ENCODE measurements at places on chromosomes 16 and 17. TPM values are rescaled to one million over a fixed set of nuclear protein-coding genes. Genes with fewer than 3 reads are reported as not detected.

GRCh38 chr17:17043461-17044271, 1.4 kb downstream of the MPRIP start:
- peaks cover 64% of the 10 kb centered on the region for H3K4me1 ChIP-seq
- no peaks in the 10 kb centered on the region for H3K36me3 ChIP-seq
- H3K27me3 ChIP-seq, result no peaks in the 10 kb centered on the region

DNA sequence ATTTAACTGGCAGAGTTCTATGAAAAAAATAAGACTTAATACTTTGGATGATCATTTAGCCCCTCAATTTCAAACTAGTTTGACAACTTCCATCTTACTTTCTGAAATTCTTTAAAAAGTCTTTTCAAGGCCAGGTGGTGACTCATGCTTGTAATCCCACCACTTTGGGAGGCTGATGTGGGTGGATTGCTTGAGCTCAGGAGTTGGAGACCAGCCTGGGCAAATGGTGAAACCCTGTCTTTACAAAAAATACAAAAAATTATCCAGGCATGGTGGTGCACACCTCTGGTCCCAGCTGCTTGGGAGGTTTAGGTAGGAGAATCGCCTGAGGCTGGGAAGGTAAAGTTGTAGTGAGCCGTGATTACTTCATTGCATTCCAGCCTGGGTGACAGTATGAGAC, 154.4 kb downstream of the TANC2 start:
- H3K4me3 ChIP-seq, result no peak overlapping the region
- no peaks in the 10 kb centered on the region for H3K36me3 ChIP-seq
- H3K27ac ChIP-seq, result no peak overlapping the region
- H3K4me1 ChIP-seq, result no peaks in the 10 kb centered on the region
- H3K27me3 ChIP-seq, result no peaks in the 10 kb centered on the region

DNA sequence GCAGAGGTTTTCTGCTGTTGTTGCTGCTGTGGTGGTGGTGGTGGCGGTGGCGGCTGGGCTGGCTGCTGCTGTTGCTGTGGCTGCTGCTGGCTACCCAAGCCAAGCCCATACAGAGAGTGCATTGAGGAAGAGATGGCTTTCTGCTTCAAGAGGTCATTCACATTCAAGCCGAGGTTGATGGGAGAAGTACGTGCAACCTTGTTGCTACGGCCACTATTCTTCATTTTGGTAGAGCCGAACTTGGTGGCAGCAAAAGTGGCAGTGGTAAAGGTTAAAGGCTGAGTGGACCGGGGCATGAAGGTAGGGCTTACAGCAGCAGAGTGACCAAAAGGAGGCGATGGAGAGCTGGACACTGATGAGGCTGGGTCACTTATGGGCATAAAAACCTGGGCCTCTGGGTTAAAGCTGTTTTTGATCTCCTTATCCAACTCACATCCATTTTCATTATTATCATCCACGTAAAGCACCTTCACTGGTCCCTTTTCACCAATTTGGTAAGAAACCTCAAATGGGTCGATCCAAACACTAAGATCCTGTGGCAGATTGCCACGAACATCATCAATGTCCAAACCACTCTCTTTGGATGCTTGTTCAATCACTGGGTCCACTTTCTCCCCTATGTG, 2.8 kb downstream of the TOB1 start:
- peaks cover 51% of the 10 kb centered on the region for H3K4me1 ChIP-seq
- no peaks in the 10 kb centered on the region for H3K27me3 ChIP-seq
- peak overlapping the region; percentile 80 for H3K4me3 ChIP-seq
- peaks cover 25% of the 10 kb centered on the region for H3K36me3 ChIP-seq
- DNase-seq, result peak; percentile 79
- H3K27ac ChIP-seq, result peak overlapping the region; percentile 99

DNA sequence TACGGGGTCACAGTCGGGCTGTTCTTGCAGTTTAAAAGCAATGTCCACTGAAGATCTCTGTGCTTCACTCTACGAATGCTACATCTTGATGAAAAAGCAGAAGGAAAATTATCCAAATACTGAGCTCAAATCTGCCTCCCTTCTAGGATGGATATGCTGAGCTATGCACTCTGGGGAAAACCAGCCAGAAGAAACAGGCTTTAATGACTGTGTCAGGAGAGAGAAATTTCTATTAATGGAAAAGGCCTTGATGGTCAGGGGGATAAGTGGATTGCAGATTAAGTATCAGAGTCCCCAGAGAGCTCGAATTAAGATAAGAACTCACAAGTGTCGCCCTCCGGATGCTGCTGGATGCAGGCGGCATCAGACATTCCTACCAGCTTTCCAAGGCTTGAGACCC, 39.6 kb upstream of the RCVRN start:
- no peak overlapping the region for H3K4me3 ChIP-seq
- peaks cover 6% of the 10 kb centered on the region for H3K36me3 ChIP-seq
- no peaks in the 10 kb centered on the region for H3K27me3 ChIP-seq
- no peaks in the 10 kb centered on the region for H3K4me1 ChIP-seq
- H3K27ac ChIP-seq, result no peak overlapping the region

- peaks cover 31% of the 10 kb centered on the region for H3K36me3 ChIP-seq
- H3K27me3 ChIP-seq, result no peaks in the 10 kb centered on the region
- H3K4me1 ChIP-seq, result no peaks in the 10 kb centered on the region
- H3K4me3 ChIP-seq, result no peak overlapping the region
- no peak overlapping the region for H3K27ac ChIP-seq
- no peak for DNase-seq
Measured at GRCh38 chr16:56401482-56401881, 23.9 kb downstream of the AMFR start.

DNA sequence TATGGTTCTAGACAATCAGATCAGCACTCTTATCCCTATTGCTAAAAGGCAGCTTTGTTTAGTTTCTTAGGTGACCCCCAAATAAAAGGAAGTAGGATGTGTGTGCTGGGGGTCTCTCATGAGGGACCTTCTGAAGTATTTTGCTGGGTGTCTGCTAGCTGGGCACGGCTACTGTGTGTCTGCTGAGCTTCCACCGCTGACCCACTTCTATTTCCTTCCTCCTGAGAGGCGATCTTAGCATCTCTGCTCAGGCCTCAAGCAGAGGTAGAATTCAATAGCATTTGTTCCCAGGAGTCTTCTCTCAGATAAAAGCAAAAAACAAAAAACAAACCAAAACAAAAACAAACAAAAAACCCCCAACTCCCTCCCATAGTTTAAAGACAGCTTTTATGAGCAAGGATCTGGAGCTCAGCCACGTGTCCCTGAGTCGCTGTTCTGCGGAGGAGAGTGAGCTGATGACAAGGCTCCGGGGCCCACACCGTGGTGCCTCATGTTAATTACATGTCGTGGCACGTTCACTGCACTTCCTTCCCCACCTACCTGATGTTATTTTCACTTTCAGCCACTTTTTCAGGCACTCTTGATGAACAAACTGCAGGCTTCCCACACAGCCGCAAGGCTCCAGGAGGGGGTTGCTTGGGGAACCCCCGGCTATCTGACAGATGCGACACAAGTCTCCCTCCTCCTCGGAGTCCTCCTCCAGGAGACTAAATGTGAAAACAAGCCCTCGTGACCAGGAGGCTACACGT, 83.5 kb downstream of the MARCHF10 start:
- H3K4me3 ChIP-seq, result no peak overlapping the region
- DNase-seq, result peak; percentile 12
- H3K36me3 ChIP-seq, result no peaks in the 10 kb centered on the region
- H3K27me3 ChIP-seq, result no peaks in the 10 kb centered on the region
- no peak overlapping the region for H3K27ac ChIP-seq

- peak overlapping the region; percentile 92 for H3K27ac ChIP-seq
- H3K27me3 ChIP-seq, result peaks cover 47% of the 10 kb centered on the region
- H3K36me3 ChIP-seq, result no peaks in the 10 kb centered on the region
- no peak for DNase-seq
- no peaks in the 10 kb centered on the region for H3K4me1 ChIP-seq
- H3K4me3 ChIP-seq, result no peak overlapping the region
Measured at GRCh38 chr17:61395983-61396585, 3.6 kb upstream of the TBX2 start.

- no peaks in the 10 kb centered on the region for H3K36me3 ChIP-seq
- DNase-seq, result no peak
- no peaks in the 10 kb centered on the region for H3K4me1 ChIP-seq
- H3K27ac ChIP-seq, result no peak overlapping the region
- H3K4me3 ChIP-seq, result no peak overlapping the region
Measured at GRCh38 chr16:77679391-77679790, 42.9 kb upstream of the NUDT7 start.

DNA sequence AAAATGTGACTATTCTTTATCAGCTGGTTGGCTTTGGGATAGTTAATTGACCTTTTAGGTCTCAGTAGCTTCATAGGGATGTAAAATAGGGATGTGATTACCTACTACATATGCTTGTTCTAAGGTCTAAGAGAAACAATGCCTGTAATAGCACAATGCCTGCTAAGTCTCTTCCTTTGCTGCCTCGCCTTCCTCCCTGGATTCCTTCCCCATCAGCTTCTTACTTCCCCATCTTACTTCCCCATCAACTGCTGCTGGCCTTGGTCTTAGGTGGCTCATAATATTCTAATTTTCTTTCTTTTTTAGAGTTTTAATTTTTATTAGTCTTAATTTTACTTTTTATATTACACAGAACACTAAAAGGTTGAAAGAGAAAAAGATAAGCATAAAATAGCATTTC, 59.2 kb upstream of the GOT2 start:
- H3K4me3 ChIP-seq, result no peak overlapping the region
- no peak overlapping the region for H3K27ac ChIP-seq
- no peaks in the 10 kb centered on the region for H3K36me3 ChIP-seq
- no peaks in the 10 kb centered on the region for H3K4me1 ChIP-seq
- DNase-seq, result no peak
- H3K27me3 ChIP-seq, result no peaks in the 10 kb centered on the region

DNA sequence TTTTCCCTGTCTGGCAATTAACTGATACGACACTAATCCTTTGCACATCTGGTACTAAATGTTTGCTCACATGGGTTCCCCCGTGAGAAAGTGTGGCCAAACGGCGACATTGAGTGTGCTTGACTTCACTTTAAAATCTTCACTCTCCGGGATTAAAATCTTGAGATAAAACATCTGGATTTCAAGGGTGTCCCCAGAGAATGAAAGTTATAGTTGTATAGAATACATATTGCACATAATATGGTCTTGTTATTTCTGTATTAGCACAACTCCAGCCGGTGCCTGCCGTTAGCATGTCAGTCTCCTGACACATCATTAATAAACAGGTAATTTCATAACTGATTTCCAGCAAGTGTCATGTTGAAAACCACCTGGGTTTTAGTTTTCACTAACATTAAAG, 749.0 kb upstream of the SOX9 start:
- no peak for DNase-seq
- no peaks in the 10 kb centered on the region for H3K27me3 ChIP-seq
- H3K4me1 ChIP-seq, result no peaks in the 10 kb centered on the region
- H3K27ac ChIP-seq, result no peak overlapping the region

DNA sequence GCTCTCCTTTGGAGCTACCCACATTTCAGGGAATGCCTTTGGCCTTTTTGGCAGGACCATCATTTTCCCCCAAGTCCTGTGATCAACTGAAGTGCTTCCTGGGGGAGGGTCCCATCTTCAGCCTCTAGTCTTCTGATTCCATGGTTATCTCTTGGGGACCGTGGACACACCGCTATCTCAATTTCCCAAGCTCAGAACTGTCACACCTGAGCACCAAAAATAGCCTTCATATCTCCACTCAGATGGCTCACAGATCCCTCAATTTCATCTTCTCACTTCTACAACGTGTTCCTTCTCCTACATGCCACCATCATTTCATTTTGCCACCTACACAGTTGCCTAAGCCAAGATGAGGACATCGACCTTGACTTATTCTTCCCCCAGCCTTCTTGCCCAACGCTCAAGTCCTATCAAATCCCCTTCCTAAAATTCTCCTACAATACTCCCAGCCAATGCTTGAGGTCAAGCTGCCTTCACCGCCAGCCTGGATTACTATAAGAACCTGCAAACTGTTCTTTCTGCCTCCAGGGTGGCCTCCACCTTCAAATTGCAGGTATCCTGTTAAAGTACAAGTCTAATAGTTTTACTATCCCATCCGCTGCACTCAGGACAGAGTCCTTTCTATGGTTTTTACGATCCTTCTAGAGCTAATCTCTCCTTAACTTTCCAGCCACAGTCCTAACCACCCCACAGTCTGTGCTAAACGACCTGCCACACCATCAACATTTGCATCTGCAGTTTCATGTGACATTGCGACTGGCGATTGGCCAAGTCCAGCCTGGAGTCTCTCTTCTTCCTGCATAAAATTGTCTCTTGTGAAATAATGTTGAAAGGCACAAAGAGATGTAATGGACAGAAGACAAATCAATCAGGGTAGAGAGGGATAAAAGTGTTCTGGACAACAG, 6.2 kb downstream of the ATP6V0D1 start:
- H3K27ac ChIP-seq, result peak overlapping the region; percentile 51
- H3K36me3 ChIP-seq, result no peaks in the 10 kb centered on the region
- H3K27me3 ChIP-seq, result no peaks in the 10 kb centered on the region
- peaks cover 52% of the 10 kb centered on the region for H3K4me1 ChIP-seq
- no peak for DNase-seq

DNA sequence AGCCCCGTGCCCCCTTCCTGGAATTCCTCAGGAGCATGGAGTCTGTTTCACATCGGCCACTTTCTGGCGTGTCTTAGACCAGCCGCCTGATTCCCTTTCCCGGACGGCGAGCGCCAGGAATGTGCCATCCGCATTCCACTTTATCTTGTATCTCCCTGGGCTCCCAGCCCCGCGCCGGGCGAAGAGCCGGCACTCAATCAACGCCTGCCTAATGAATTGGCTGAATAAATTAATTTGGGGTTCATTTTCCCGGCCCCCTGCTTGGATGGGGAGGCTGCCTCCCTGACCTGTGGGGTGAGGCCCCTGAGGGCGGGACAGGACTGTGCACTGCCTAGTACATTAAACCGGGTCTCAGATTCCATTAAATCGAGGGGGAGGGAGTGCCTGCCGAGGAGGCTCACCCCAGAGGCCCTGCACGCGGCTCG, 282.3 kb upstream of the TNRC6C start:
- H3K27me3 ChIP-seq, result no peaks in the 10 kb centered on the region
- DNase-seq, result no peak
- H3K36me3 ChIP-seq, result no peaks in the 10 kb centered on the region
- H3K27ac ChIP-seq, result peak overlapping the region; percentile 60
- H3K4me1 ChIP-seq, result peaks cover 19% of the 10 kb centered on the region

GRCh38 chr17:59440757-59441463, 109.5 kb downstream of the YPEL2 start:
- H3K27ac ChIP-seq, result peak overlapping the region; percentile 79
- no peaks in the 10 kb centered on the region for H3K36me3 ChIP-seq
- H3K4me1 ChIP-seq, result peaks cover 21% of the 10 kb centered on the region
- no peak overlapping the region for H3K4me3 ChIP-seq

DNA sequence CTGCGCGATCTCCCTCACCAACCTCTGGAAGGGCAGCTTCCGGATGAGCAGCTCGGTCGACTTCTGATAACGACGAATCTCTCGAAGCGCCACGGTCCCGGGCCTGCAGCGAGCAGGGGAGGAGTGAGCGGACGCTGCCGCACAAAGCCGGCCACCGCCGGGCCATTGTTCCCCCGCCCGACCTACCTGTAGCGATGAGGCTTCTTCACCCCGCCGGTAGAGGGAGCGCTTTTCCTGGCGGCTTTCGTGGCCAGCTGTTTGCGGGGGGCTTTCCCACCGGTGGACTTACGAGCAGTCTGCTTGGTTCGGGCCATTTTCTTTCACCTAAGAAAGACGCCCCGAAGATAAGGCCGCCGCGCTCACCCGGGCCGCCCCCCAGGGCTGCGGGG, 5.8 kb upstream of the UNK start:
- DNase-seq, result no peak
- H3K36me3 ChIP-seq, result peaks cover 52% of the 10 kb centered on the region
- peaks cover 34% of the 10 kb centered on the region for H3K4me1 ChIP-seq
- peak overlapping the region; percentile 81 for H3K4me3 ChIP-seq

POLDIP2 gene
- polyA plus RNA-seq, result 66.1 TPM

NPIPA2 gene
- polyA plus RNA-seq, result 2.3 TPM

PERCC1 gene
- polyA plus RNA-seq, result 0.07 TPM

TMEM92 gene
- 3.6 TPM for polyA plus RNA-seq

ASPHD1 gene
- polyA plus RNA-seq, result 3.2 TPM

CA10 gene
- polyA plus RNA-seq, result 0.44 TPM

MYCBPAP gene
- 2.1 TPM for polyA plus RNA-seq

Data from sigmoid colon (tissue), 7 donors.